ENCODE measurements at places on chromosomes 1 and 21.

DNA sequence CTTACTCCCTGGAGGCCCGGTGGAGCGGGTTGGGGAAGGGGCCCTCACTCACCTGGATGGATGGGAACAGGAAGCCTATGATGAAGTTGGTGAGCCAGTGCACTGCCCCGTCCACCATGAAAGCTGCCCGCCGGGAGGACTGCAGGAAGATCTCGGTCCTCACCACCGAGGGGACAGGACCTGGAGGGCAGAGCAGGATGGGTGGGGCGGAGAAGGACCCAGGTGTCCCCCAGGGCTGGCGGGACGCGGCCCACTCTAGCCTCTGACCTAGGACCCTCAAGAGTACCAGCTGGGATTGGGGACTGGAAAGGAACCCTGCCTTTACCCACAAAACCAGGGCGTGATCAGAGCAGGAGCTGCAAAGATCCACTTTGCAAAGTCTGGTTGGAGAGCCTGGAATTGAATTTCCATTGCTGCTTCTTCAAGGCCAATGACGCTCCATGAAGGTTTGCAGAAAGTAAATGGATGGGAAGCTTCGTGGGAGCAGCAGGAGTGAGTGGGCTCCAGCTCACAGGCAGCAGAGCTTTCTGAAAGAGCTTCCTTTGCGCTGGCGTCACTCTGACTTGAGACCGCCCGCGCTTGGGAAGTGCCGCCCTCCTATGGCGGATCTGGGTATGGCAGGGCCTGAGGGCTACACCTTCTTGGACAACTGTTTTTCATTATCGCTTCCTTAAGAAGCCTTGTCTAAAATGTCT is 21.4 kb downstream of the SLC2A7 start:
- peak; percentile 85 for DNase-seq

- DNase-seq: no peak
These were observed 170.8 kb downstream of the PLA2G4A start for GRCh38 chr1:186999506-186999905.

DNA sequence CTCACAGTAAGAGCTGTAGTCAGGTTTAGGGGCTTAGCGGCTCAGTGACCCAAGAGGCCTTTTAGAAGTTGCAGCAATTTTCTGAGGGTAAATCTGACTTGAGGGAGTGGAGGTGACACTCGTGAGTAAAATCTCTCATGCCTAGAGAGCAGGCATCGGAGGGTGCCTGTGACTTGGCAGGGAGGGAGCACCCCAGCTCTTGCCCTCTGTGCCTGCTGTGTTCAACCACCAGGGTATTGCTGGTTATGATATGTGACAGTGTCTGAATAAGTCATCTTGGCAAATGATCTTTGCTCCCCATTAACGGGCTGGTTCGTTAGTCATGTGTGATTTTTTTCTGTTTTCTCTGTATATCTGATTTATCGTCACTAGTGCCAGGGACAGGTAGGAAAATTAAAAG is 5.9 kb downstream of the MAN1C1 start:
- DNase-seq: no peak

DNA sequence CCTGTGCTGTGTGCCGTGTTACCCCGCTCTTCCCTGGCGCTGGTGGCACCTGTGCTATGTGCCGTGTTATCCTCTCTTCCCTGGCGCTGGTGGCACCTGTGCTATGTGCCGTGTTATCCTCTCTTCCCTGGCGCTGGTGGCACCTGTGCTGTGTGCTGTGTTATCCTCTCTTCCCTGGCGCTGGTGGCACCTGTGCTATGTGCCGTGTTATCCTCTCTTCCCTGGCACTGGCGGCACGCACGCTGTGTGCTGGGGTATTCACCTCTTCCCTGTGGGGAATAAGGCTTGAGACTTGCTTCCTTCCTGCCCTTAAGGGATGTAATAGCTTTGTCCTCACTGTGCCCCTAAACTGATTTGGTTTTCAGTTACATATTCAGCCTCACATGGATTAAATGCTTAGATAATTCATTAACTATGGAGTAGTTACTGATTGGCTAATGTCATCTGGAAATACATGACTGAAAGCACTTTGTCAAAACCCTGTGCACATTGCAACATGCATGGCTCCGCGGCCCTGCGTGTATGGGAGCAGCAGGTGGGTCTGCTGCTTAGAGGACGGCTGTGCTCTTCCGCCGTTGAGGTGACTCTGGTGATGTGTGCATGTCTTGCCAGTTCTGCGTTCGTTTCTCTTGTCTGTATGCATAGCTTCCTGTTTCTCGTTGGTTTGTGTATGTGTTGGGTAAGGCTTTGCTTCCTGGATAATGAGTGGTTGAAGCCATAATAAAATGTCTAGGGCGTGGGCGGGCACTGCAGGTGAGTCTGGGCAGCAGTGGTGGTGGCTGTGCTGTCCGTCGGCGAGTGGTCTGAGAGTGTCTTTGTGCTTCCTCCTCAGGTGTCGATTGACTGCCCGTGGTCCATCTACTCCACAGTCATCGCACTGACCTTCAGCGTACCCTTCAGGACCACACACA is 17.9 kb upstream of the PWP2 start:
- DNase-seq: no peak

DNA sequence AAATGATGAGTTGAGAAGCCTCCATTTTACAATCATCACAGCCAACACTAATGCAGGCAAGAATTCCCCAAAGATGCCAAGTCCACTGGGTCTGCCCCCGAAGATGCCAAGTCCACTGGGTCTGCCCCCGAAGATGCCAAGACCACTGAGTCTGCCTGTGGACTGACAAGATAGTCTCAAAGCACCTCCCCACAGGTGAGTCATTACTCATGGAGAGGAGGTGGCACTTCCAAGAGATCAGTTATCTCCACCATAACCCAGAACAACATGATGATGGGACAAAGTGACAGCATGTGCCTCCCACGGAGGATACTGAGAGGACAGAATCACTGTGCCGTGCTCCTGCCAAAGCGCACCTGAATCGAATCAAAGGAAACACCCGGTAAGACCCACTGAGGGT is 4.8 kb downstream of the PTTG1IP start:
- DNase-seq: no peak

DNA sequence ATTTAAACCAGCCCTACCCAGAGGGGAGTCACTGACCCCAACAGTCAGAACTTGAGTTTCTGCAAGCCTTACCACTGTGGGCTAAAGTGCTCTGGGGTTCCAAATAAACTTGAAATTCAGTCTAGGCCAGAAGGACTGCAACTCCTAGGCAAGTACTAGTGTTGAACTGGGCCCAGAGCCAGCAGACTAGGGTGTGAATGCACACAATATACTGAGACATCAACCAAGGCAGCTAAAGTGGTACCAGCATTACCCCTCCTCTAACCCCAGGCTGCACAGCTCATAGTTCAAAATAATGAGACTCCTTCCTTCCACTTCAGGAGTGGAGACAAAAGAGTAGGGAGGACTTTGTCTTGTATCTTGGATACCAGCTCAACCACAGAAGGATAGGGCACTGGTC is 18.9 kb upstream of the IL20 start:
- no peak for DNase-seq

- no peak for DNase-seq
These were observed 6.2 kb upstream of the DDR2 start for GRCh38 chr1:162626094-162626493.

- DNase-seq: peak; percentile 48
These were observed 856 bp downstream of the NRDC start for GRCh38 chr1:51877434-51878307.

DNA sequence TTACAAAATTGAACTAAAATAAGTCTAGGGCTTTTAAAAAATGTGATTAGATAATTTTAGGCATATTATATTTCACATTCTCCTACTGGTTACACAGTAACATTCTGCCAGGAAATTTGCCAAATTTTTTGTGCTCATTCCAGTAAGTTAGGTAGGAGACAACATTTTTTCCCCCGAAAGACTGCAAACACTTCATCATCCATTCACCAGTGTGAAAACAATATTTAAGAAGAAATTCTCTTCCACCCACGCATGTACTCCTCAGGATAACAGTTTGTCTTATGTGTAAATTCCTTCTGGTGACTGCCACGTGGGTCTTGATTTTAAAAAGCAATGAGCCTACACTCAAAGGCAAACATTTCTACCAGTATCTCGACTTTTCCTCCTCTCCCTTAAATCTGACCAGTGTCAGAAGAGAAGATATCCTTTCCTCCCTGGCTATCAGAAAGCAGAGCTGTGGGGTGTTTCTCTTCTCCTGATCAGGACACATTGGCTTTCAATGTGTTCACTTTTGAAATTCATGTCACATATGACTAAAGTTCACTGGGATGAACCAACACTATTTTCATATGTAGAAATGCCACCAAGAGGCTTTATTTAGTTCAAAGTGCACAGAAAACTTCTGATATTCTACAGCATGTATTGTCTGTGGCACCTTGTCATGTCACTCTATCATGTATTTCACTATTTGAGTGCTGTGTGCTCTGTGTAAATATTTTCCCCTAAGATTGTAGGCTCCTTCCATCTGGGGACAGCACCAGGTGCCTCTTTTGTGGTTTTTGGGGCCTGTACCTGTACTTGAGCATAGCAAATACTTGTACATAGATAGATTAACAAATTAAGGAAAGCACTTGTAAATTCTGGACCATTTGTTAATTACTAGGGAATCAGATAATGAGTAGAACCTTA is 38.6 kb downstream of the LHX9 start:
- no peak for DNase-seq

GRCh38 chr1:178572604-178573003 is 59.7 kb downstream of the TEX35 start:
- peak; percentile 7 for DNase-seq

GRCh38 chr1:3455670-3456448 is 1.4 kb downstream of the ARHGEF16 start:
- DNase-seq: no peak

- DNase-seq: no peak
These were observed 1.1 kb downstream of the GNG4 start for GRCh38 chr1:235648407-235648907.

GRCh38 chr1:162889989-162890388 is 29.0 kb upstream of the CCDC190 start:
- DNase-seq: no peak

- DNase-seq: no peak
These were observed 243.1 kb downstream of the LTN1 start for GRCh38 chr21:28749536-28749935.

DNA sequence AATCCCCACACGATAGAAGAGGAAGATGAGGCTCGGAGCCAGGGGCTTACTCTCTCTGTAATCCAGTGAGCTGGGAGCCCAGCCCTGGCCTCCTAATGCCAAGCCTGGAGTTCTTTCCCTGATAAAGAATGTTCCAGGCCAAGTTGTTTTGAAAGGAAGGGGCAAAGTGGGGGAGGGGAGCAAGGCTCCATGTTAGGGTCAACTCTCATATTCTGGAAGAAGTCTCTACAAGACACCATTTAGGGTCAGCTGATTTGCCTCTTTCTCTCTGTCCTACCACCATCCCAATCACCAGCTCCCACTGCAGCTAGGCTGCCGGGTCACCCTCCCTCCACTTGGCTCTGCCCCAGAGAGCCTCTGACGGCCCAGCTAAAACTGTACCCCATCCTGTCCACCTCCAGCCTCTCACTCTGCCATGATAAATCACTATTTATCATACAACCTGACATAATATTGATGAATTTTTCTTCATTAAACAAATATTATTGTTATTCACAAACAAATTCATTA is 95.0 kb downstream of the GLIS1 start:
- no peak for DNase-seq

DNA sequence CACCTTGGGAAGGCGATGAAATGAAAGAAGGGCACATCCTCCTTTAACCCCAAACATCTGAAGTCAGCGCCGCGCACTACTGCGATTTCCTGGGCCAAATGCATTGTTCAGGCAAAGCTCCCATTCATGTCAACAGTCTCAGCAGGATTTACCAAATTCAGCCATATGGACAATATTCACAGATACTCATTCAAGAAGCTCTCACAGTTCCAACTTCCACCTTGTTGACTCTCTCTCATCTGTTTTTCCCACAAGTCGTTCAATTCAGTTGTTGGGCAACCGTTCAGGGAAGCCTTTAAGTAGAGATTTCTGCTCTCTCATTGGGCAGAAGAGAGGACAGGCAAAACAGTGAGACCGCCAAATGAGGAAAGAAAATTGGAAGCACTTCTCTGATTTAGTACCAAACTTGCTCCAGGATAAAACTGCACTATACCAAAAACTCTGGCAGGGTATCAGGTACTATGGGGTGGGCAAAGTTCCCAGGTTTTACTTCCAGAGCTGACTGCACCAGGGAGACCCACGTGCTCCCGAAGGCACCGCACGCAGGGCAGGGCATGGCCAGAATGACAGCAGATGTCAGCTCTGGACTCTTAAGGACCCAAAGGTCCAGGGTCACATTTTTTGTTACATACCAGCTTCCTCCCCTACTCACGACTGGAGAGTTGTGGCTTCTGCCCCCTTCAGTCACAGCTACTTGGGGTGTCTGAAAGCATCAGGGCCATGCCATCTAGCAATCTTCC is 668.8 kb downstream of the KIF26B start:
- DNase-seq: no peak

- no peak for DNase-seq
These were observed 51.9 kb upstream of the LPGAT1 start for GRCh38 chr1:211882381-211883004.

GRCh38 chr1:192763756-192764155 is 45.1 kb upstream of the RGS2 start:
- peak; percentile 46 for DNase-seq

- DNase-seq: peak; percentile 81
These were observed 68.5 kb upstream of the SDC3 start for GRCh38 chr1:30977105-30977504.

DNA sequence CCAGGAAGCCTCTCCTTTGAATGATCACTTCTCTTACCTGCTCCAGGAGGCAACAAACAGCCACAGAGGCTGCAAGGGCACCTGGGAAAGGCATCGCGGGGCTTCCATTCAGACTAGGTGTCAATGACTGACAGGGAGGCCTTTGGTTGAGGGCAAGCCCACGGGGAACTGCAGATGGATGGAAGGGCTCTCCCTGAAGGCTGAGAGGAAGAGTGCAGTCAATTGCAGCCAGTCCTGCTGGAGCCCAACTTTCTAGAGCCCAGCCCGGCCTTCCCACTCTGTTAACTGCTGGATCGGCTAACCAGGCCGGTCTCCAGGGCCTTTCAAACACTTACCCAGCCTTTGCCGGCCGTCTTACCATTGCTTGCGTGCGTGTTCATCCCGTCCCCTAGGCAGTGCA is 89.3 kb downstream of the LACTBL1 start:
- DNase-seq: no peak

DNA sequence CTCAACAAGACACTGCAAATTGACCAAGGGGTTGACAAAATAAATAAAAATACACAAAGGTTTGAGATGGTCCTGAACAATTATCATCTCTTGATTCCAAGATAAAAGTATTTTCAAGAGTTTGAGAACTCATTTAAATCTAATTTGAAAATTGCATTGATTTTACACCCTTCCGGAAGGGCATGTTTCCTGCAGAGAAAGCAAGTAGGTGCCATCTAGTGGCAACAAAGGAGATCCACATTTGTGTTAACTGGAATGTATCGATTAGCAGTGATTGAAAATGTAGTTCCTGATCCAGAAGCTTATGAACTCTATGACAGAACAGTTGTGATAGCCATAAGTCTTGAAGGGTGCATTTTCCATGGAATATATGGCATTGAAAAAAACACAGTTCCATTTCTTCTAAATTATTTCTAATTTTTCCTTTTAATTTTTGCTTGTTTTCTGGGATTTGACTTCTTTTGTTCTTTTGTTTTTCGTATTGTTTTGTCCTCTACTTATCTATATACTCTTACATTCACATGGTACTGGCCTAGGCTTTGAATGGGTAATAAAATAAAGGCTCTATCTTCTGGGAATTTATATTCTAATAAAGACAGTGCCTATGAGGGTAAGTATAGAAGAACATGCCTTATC is 143.7 kb downstream of the DNM3 start:
- DNase-seq: peak; percentile 68

All from ELR (cell line).